IMR-90 (cell line): ENCODE measurements at places on chromosomes 5 and 9. TPM values are rescaled to one million over a fixed set of nuclear protein-coding genes. Genes with fewer than 3 reads are reported as not detected.
A peak's percentile ranks its signal among the peaks of the same experiment; 100 is the strongest.

GRCh38 chr5:34452170-34452828, 203.8 kb upstream of the RAI14 start:
- DNase-seq = peak; percentile 52

DNA sequence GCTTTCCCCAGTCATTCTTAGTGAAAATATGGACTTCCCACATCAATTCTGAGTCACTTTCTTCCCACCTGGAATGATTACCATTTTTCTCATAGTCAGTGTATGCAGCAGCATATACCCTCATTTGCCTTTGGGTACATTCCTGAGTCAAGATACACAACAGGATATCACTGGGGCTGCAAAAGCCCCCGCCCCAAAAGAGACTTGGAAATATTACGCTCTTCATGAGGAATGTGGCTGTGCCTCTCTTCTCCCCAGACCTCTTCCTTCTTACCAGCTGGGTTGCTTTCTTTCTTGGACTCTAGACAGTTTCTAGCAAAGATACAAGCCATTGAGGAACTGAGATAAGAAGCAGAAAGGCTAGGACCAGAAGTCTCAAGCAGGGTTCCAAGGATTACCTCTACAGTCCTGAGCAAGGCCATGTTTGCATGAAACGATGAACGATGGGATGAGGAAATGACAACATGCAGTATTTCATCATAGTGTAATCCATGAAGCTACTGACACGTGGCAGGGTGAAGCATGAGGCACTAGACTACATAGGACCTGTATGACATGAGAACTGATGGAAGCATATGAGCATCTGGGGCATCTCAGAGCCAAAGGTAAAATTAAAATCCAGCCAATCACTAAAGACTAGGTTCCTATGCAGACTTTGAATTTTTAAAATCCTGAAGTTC, 218.1 kb downstream of the RAB3C start:
- no peak for DNase-seq

DMRTA1 gene
- total RNA-seq = under 0.01 TPM in 2 replicates

PCDHA5 gene
- not detected in 2 replicates for total RNA-seq

- no peak for DNase-seq
Observed at GRCh38 chr9:37374892-37375291, 47.6 kb upstream of the GRHPR start.

GRCh38 chr5:177310757-177311391, 824 bp downstream of the MXD3 start:
- peak; percentile 18 for DNase-seq

CCDC152 gene
- 0.90 and 1.9 TPM in 2 replicates for total RNA-seq

DNA sequence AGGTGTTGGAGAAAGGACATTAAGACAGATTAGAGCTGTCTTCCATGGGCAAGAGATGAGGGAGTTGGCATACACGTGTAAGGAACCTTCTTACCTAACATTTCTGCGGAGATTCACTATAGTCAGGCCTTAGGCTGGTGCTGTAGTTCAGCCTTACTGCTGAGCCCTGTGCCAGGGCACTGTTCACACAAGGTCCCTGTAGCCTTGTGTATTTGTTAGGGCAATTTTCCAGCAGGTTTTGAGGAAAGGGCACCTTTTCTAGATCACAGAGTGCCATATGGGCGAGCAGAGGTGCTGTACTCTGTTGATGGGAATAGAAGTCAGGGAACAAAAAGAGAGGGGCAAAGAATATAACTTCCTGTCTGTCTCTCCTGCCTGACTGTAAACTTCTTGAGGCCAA, 15.6 kb downstream of the PALM2AKAP2 start:
- no peak for DNase-seq

- peak; percentile 65 for DNase-seq
Observed at GRCh38 chr9:100294341-100294740, 58.4 kb downstream of the TEX10 start.

PCDHGA12 gene
- total RNA-seq = 8.8 and 9.7 TPM in 2 replicates

DNA sequence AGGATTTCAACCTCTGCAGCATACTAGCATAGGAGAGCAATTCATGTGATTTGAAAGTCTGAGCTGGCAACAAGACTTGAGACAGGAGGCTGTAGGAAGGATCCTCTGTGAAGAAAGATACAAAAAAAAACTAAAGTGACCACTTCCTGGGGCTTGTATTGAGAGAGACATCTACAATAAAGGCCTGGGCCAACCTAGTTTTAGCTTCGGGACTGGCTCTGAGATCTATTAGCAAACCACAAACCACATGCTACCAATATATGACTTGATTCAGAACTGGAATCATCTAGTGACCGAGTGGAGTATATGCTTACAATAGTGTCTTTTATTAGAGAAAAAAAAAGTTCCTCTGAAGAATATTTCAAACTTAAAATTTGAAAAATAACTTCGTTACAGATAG, 1448.9 kb upstream of the CDH6 start:
- no peak for DNase-seq

SMIM33 gene
- not detected in 2 replicates for total RNA-seq

GRCh38 chr9:96222132-96222531, 79.8 kb downstream of the HSD17B3 start:
- DNase-seq = no peak

TPPP gene
- total RNA-seq = under 0.01 TPM in 2 replicates

- no peak for DNase-seq
Observed at GRCh38 chr9:91824601-91825305, 125.3 kb downstream of the ROR2 start.

- DNase-seq = no peak
Observed at GRCh38 chr5:77644371-77645157, 6.1 kb upstream of the OTP start.

- peak; percentile 83 for DNase-seq
Observed at GRCh38 chr9:14170973-14171596, 142.9 kb downstream of the NFIB start.

DNA sequence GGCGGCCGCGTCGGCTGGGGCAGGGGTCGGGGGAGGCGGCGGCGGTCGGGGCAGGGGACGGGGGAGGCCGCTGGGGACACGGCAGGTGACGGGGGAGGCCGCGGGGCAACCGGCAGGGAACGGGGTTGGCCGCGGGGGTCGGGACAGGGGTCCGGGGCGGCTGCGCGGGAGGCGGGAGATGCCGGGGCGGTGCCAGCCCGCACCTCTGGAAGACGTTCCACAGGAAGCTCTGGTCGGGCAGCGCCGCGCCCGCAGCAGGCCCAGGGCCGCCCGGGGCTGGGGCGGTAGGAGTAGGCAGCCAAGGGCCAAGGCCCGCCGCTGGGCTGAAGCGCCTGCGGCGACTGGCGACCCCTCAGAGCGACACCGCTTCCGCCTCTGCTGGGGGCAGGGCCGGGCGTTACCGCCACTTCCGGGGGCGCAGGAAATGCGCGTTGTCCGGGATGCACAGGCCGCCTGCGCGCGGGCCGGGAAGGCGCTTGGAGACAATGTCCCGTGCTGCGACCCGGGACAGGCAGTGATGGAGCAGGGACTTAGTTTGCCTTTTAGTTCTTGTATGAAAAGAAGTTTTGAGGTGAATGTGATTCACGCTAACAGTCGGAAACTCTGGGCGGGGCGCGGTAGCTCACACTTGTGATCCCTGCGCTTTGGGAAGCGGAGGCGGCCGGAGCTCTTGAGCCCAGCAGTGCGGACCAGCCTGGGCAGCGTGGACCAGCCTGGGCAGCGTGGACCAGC, 110.0 kb upstream of the LPCAT1 start:
- peak; percentile 36 for DNase-seq

DNA sequence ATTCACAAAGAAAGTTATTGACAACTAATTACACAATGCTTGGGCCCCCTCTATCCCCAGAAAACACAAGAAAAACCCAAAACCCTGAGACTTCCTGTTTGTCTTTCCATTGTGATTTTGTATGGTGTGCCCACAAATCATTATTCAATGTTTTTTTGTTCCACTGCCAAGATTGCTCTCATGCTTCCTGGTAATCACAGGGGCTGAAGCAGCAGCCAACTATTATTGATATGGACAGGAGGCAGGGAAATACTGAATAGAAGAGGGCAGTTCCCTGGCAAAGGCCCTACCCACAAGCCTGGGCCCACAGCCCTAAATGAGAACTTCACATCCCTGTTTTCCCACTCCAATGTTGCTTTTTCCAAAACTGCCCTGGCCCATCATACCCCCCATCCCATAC, 21.5 kb upstream of the RFK start:
- no peak for DNase-seq

DNA sequence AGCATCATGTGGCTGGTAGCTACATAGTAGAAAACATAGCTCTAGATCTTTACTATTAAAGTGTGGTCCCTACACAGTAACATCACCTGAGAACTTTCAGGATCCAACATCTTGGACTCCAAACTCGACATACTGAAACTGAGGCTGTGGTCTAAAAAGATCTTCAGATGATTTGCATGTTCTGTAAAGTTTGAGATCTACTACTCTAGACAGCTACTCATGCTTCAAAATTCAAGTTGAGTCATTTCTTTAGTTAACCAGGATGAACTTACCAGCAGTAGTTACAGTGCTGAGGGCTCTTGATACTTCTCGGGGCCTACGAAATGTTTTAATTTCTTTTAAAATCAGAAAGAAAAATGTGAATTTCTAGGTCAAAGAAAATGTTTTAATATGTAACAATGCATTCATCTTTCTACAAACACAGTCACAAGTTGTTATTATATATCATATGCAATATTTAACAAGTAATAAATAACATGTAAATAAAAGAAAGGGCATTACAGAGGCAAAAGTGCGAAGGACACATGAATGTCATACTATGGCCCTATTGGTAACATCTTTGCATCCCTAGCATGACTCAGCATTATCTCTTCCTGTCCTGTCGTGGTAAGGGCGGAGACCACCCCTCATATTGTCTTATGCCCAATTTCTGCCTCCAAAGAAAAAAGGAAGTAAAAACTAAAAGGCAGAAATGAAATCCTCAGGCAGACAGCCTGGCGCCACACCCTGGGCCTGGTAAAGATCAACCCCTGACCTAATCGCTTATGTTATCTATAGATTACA, 563.9 kb upstream of the TLE4 start:
- no peak for DNase-seq
